ENCODE measurements at places on chromosomes 1 and 21. TPM values are rescaled to one million over a fixed set of nuclear protein-coding genes. Genes with fewer than 3 reads are reported as not detected.

Gene SPRR2E
- total RNA-seq = not detected

Gene IGSF9
- 0.61 TPM for total RNA-seq

Gene HNRNPCL1
- total RNA-seq = not detected

Gene S100A9
- 883 TPM for total RNA-seq

Gene CDCA8
- total RNA-seq = not detected

Gene USH2A
- under 0.01 TPM for total RNA-seq

Gene TDRKH
- 13.4 TPM for total RNA-seq

DNA sequence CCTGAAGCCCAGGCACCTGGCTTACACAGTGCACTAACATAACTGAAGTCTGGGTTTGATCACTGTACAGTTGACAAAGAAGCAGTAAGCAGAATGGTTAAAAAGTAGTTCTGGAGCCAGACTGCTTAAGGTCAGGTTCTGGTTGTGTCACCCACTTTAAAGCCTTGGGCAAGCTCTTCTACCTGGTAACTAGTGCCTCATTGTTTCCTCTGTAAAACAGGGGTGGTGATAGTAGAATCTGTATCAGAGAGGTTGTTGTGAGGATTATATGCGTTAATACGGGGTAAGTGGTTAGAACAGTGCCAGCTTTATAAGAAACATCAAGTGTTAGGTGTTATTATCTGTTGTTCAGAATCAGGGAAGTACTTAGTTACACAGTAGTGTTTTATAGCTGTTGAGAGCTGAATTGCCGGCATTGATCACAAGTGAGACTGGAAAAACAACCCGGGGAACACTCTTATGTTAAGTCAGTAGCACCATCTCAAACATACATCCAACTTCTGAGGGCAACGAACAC is 3.7 kb downstream of the BACH1 start:
- peaks cover 80% of the 10 kb centered on the region for H3K4me1 ChIP-seq
- H3K27ac ChIP-seq = peak overlapping the region; percentile 5
- H3K27me3 ChIP-seq = no peaks in the 10 kb centered on the region
- H3K36me3 ChIP-seq = no peaks in the 10 kb centered on the region
- DNase-seq = no peak
- H3K4me3 ChIP-seq = peak overlapping the region; percentile 3

DNA sequence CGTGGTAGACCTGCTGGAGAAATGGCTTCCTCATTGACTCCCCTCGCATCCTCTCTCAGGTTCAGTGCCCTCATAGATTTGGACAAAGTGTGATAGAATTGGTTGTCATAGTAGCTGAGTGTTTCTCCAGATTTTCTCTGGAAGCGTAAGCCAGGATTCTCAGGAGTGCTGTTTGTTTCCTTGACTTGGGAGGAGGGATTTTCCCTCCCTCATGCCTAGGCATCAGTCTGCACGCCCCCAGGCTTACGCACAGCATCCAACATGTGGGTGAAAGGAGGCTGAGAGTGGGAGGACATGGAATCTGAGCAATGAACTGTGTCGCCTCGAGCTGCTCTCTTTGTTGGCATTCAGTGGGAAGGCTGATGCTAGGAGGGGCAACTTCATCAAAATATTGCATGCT is 503.5 kb downstream of the LTN1 start:
- no peak overlapping the region for H3K27ac ChIP-seq
- H3K27me3 ChIP-seq = no peaks in the 10 kb centered on the region
- H3K4me1 ChIP-seq = no peaks in the 10 kb centered on the region
- no peak for DNase-seq
- H3K4me3 ChIP-seq = no peak overlapping the region

DNA sequence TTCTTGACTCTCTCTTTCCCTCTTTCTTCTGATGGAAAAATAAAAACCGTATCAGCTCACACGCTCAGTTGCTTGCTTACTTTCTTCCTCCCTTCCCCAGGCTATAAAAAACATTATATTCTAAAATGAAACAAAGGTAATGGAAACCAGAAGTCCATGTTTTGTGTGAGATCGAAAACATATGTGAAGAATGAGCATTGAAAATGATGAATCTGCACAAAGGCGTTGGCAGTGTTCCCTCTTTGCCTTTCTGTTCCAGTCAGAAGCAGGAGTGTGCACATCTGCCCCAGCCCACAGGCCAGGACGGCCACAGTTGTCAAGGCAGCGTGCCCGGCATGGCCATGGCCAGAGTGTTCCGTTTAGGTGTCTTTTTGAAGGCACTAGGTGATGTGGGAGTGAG is 185.3 kb upstream of the USP24 start:
- no peak overlapping the region for H3K4me3 ChIP-seq
- no peaks in the 10 kb centered on the region for H3K27me3 ChIP-seq
- H3K4me1 ChIP-seq = no peaks in the 10 kb centered on the region
- peak; percentile 38 for DNase-seq

DNA sequence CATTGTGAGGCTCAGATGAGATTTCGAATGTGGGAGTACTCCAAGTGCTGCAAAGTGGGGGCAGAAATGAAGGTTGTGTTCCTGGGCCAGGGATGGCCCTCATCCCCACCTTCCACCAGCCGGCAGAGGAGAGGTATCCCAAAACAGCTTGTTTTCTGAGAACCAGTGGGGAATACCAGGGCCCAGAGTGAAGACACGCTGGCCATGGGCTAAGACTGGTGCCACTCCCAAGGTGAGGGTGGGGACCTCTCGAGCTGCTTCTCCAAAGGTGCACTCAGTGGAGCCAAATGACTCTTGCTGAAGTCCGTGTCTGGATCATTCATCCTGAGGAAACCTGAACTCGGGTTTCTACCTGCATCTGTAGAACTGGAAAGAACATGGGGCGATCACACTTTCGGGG is 22.1 kb downstream of the KCNA2 start:
- no peaks in the 10 kb centered on the region for H3K27me3 ChIP-seq
- H3K36me3 ChIP-seq = no peaks in the 10 kb centered on the region
- DNase-seq = peak; percentile 3
- H3K4me3 ChIP-seq = no peak overlapping the region
- H3K27ac ChIP-seq = no peak overlapping the region

GRCh38 chr1:100076744-100077143 is 56.0 kb downstream of the SASS6 start:
- H3K4me1 ChIP-seq = no peaks in the 10 kb centered on the region
- peaks cover 45% of the 10 kb centered on the region for H3K36me3 ChIP-seq
- H3K27me3 ChIP-seq = no peaks in the 10 kb centered on the region
- H3K4me3 ChIP-seq = no peak overlapping the region
- H3K27ac ChIP-seq = no peak overlapping the region
- DNase-seq = no peak

DNA sequence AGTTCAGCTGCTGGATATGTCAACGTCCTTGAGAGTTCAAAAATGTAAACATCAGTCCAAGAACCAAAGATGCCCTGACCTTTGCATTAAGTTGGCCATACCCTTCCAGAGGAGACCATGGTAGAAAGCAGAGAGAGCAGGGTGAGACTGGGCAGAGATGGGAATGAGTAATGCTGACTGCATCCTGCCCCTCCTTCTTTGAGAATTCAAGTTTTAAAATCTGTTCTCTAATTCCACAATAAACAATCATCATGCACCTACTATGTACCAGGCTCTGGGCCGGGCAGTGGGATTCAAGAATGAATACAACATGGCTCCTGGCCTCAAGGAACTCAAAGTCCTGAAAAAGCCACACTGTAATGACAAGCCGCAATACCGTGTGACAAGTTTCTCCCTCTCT is 3.9 kb upstream of the HAO2 start:
- no peaks in the 10 kb centered on the region for H3K4me1 ChIP-seq
- H3K4me3 ChIP-seq = no peak overlapping the region
- no peak for DNase-seq

DNA sequence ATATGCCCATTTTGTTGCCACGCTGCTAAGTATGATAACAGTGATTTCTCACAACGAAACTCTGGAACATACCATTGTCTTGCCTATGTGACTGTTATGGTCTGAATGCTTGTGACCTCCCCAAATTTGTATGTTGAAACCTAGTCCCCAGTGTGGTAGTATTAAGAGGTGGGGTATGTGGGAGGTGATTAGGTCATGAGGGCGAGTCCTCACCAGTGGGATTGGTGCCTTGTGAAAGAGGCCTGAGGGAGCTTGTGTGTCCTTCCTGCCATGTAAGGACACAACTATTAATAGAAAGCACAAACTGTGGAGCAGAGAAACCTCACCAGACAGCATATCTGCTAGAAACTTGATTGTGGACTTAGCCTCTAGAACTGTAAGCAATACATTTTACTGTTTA is 84.6 kb downstream of the SELENOF start:
- no peaks in the 10 kb centered on the region for H3K27me3 ChIP-seq
- DNase-seq = no peak
- no peaks in the 10 kb centered on the region for H3K36me3 ChIP-seq
- no peak overlapping the region for H3K4me3 ChIP-seq
- H3K27ac ChIP-seq = no peak overlapping the region

- no peak for DNase-seq
- no peaks in the 10 kb centered on the region for H3K36me3 ChIP-seq
- peaks cover 10% of the 10 kb centered on the region for H3K4me1 ChIP-seq
- H3K27me3 ChIP-seq = no peaks in the 10 kb centered on the region
- H3K27ac ChIP-seq = no peak overlapping the region
These were observed 4.8 kb upstream of the GPR37L1 start for GRCh38 chr1:202117898-202118371.

GRCh38 chr1:67004176-67004575 is 49.8 kb downstream of the SLC35D1 start:
- DNase-seq = no peak
- no peak overlapping the region for H3K27ac ChIP-seq
- peaks cover 3% of the 10 kb centered on the region for H3K4me1 ChIP-seq
- no peaks in the 10 kb centered on the region for H3K27me3 ChIP-seq
- H3K4me3 ChIP-seq = no peak overlapping the region

DNA sequence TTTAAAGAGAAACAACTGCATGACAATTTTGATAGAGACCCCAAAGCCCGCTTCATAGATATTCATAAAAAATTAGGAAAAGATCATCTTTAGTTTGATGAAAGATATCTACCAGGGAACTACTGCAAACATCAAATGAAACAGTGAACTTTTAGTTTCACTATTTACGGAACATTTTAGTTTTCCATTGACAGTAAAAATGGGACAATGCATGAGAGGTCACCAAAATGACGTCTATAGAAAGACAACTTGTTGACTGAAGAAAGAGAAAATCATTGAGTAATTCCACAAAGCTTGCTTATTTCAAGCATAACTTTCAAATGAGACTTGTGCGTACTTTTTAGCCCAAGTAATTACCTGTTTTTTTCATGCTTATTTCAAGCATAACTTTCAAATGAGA is 411.4 kb downstream of the HLX start:
- H3K27ac ChIP-seq = no peak overlapping the region
- H3K36me3 ChIP-seq = no peaks in the 10 kb centered on the region
- H3K4me3 ChIP-seq = no peak overlapping the region
- DNase-seq = no peak
- no peaks in the 10 kb centered on the region for H3K27me3 ChIP-seq

GRCh38 chr1:97649591-97649990 is 271.2 kb downstream of the DPYD start:
- H3K4me1 ChIP-seq = no peaks in the 10 kb centered on the region
- no peak for DNase-seq

- no peaks in the 10 kb centered on the region for H3K36me3 ChIP-seq
- no peak overlapping the region for H3K27ac ChIP-seq
- no peak overlapping the region for H3K4me3 ChIP-seq
- no peaks in the 10 kb centered on the region for H3K4me1 ChIP-seq
- no peaks in the 10 kb centered on the region for H3K27me3 ChIP-seq
These were observed 9.7 kb upstream of the THEM4 start for GRCh38 chr1:151918819-151919610.

DNA sequence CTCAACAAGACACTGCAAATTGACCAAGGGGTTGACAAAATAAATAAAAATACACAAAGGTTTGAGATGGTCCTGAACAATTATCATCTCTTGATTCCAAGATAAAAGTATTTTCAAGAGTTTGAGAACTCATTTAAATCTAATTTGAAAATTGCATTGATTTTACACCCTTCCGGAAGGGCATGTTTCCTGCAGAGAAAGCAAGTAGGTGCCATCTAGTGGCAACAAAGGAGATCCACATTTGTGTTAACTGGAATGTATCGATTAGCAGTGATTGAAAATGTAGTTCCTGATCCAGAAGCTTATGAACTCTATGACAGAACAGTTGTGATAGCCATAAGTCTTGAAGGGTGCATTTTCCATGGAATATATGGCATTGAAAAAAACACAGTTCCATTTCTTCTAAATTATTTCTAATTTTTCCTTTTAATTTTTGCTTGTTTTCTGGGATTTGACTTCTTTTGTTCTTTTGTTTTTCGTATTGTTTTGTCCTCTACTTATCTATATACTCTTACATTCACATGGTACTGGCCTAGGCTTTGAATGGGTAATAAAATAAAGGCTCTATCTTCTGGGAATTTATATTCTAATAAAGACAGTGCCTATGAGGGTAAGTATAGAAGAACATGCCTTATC is 143.7 kb downstream of the DNM3 start:
- H3K4me3 ChIP-seq = no peak overlapping the region
- H3K36me3 ChIP-seq = no peaks in the 10 kb centered on the region
- H3K27ac ChIP-seq = no peak overlapping the region

DNA sequence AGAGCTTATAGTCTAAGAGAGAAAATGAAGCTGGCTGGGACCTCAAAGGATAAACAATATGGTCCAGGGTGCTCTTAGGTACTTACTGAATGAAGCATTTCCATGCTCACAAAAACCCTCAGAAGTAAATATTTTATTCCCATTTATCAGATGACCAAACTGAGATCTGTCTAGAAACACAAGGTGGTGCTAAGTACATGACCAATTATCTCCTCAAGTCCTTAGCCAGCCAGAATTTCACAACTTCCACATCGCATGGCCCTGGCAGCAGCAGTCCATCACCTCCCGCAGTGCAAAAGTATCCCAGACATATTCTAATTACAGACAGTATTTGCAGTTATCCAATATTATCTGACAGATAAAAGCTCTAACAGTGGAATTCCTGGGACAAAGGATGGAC is 321.7 kb upstream of the PROX1 start:
- no peaks in the 10 kb centered on the region for H3K27me3 ChIP-seq
- no peak for DNase-seq
- no peaks in the 10 kb centered on the region for H3K36me3 ChIP-seq
- H3K4me3 ChIP-seq = no peak overlapping the region

DNA sequence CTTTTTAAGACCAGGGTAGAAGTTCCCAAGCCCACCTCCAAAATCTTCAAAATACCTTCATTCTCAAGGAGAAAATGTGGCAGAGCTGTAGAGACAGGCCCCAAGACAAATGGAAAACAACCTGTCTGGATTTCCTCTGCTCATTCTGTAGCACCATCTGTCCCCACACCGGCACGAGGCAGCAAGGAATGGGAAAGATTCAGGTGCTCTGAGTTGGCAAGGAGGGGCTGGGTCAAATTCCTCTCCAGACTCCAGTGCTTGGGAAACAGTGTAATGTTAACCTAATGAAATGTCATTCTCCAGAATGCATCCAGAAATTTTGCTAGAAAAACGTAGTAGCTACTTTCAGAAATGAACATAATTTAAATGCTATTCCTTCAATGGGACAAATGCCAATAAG is 9.3 kb downstream of the PABPC4 start:
- H3K4me3 ChIP-seq = no peak overlapping the region
- peaks cover 96% of the 10 kb centered on the region for H3K36me3 ChIP-seq
- H3K27ac ChIP-seq = no peak overlapping the region
- H3K4me1 ChIP-seq = no peaks in the 10 kb centered on the region

- H3K4me1 ChIP-seq = peaks cover 30% of the 10 kb centered on the region
- DNase-seq = no peak
- H3K27me3 ChIP-seq = no peaks in the 10 kb centered on the region
These were observed 105.4 kb downstream of the PSMG1 start for GRCh38 chr21:39077876-39078275.

GRCh38 chr1:30225357-30225756 is 498.0 kb downstream of the MATN1 start:
- no peak overlapping the region for H3K4me3 ChIP-seq
- no peaks in the 10 kb centered on the region for H3K4me1 ChIP-seq
- DNase-seq = no peak
- H3K36me3 ChIP-seq = no peaks in the 10 kb centered on the region
- H3K27me3 ChIP-seq = no peaks in the 10 kb centered on the region
